ENCODE measurements at places on chromosomes 1 and 21. TPM values are rescaled to one million over a fixed set of nuclear protein-coding genes. Genes with fewer than 3 reads are reported as not detected.
A peak's percentile ranks its signal among the peaks of the same experiment; 100 is the strongest.

The C8B gene
- not detected for total RNA-seq

DNA sequence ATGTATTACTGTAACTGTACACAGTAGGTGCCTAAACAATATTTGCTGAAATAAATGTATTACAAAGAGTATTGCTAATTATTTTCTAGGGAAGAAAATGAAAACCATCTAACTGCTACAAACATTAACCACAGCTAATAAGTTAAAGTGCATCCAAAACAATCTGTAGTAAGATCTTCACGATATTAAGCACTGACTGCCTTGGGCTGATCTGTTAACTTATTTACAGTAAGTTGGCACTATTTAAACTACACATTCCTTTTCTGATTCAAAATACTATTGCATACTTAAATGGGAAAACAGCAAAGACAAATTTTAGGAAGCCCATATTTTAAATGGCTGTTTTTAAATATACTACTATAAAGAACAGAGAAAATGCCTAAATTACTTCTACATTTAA lies 4.5 kb downstream of the EYA3 start:
- H3K27ac ChIP-seq: no peak overlapping the region
- H3K36me3 ChIP-seq: peaks cover 5% of the 10 kb centered on the region
- peaks cover 33% of the 10 kb centered on the region for H3K4me1 ChIP-seq
- no peak overlapping the region for H3K4me3 ChIP-seq
- no peak for DNase-seq

DNA sequence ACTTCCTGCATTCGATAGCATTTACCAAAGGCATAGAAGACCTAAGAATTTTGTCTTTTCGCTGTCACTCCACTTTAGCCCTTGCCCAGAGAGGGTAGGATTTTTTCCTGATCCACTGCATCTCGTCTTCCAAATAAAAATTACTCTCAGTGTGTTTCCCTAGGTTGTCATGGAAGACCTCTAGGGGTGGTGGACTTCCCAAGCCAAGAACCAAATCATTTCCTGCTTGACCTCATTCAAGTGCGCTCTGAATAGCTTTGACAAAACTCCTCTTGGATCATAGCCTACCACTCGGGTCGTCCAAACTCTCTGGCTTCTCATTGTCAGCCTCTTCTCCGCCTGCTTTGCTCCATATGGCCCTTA lies 431 bp upstream of the C1orf52 start:
- DNase-seq: no peak
- no peak overlapping the region for H3K27ac ChIP-seq
- H3K27me3 ChIP-seq: no peaks in the 10 kb centered on the region

GRCh38 chr21:45997495-45998275 lies 16.1 kb downstream of the COL6A1 start:
- no peak overlapping the region for H3K27ac ChIP-seq
- peak; percentile 20 for DNase-seq
- H3K27me3 ChIP-seq: no peaks in the 10 kb centered on the region
- H3K4me1 ChIP-seq: no peaks in the 10 kb centered on the region
- H3K4me3 ChIP-seq: no peak overlapping the region

GRCh38 chr1:58994664-58995063 lies 210.8 kb upstream of the JUN start:
- H3K36me3 ChIP-seq: no peaks in the 10 kb centered on the region
- no peak for DNase-seq
- no peaks in the 10 kb centered on the region for H3K27me3 ChIP-seq
- H3K4me1 ChIP-seq: no peaks in the 10 kb centered on the region
- no peak overlapping the region for H3K27ac ChIP-seq
- no peak overlapping the region for H3K4me3 ChIP-seq

GRCh38 chr1:156499842-156500542 lies 583 bp downstream of the MEF2D start:
- peak; percentile 68 for DNase-seq
- H3K4me1 ChIP-seq: peaks cover 81% of the 10 kb centered on the region
- peak overlapping the region; percentile 94 for H3K27ac ChIP-seq
- no peaks in the 10 kb centered on the region for H3K27me3 ChIP-seq
- peaks cover 3% of the 10 kb centered on the region for H3K36me3 ChIP-seq
- H3K4me3 ChIP-seq: peak overlapping the region; percentile 85

The FYB2 gene
- total RNA-seq: not detected

- DNase-seq: no peak
- no peaks in the 10 kb centered on the region for H3K27me3 ChIP-seq
- H3K27ac ChIP-seq: no peak overlapping the region
- peaks cover 3% of the 10 kb centered on the region for H3K4me1 ChIP-seq
- H3K4me3 ChIP-seq: no peak overlapping the region
These were observed 85.8 kb upstream of the ZNF648 start for GRCh38 chr1:182147136-182147820.

GRCh38 chr1:34982820-34983376 lies 2.2 kb downstream of the TMEM35B start:
- peaks cover 27% of the 10 kb centered on the region for H3K4me1 ChIP-seq
- DNase-seq: no peak
- no peaks in the 10 kb centered on the region for H3K36me3 ChIP-seq
- no peaks in the 10 kb centered on the region for H3K27me3 ChIP-seq

The CD1E gene
- not detected for total RNA-seq

- peak overlapping the region; percentile 73 for H3K27ac ChIP-seq
- no peaks in the 10 kb centered on the region for H3K36me3 ChIP-seq
- peaks cover 63% of the 10 kb centered on the region for H3K4me1 ChIP-seq
- no peaks in the 10 kb centered on the region for H3K27me3 ChIP-seq
These were observed 333.9 kb downstream of the SRGAP2C start for GRCh38 chr1:121518726-121519041.

- no peaks in the 10 kb centered on the region for H3K36me3 ChIP-seq
- no peak overlapping the region for H3K4me3 ChIP-seq
- no peaks in the 10 kb centered on the region for H3K27me3 ChIP-seq
- H3K4me1 ChIP-seq: no peaks in the 10 kb centered on the region
- no peak for DNase-seq
- H3K27ac ChIP-seq: no peak overlapping the region
These were observed 105.9 kb downstream of the KCNK2 start for GRCh38 chr1:215188302-215188950.

The LDLRAD1 gene
- not detected for total RNA-seq

The COL6A2 gene
- total RNA-seq: 25.7 TPM

DNA sequence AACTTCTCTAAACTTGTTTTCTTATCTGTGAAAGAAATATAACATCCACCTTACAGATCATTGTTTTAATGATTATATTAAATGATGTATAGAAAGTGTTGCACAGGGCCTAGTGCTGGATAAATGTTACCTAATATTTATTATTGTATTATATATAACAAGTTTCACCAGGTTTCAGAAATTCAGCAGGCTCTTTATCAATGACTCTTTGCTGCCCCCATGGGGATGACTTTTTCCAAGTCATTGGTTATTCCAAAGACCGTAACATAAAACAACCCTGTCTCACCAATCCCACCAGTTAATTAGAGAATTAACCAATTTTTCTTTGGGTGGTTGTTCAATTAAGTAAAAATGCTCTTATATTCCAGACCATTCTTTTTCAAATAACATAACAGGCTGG lies 7.3 kb upstream of the DEDD start:
- no peak overlapping the region for H3K4me3 ChIP-seq
- H3K36me3 ChIP-seq: no peaks in the 10 kb centered on the region
- H3K27me3 ChIP-seq: no peaks in the 10 kb centered on the region
- no peak overlapping the region for H3K27ac ChIP-seq
- no peaks in the 10 kb centered on the region for H3K4me1 ChIP-seq

GRCh38 chr21:36910581-36911307 lies 55.7 kb downstream of the HLCS start:
- no peak for DNase-seq
- no peaks in the 10 kb centered on the region for H3K27me3 ChIP-seq
- H3K36me3 ChIP-seq: no peaks in the 10 kb centered on the region
- H3K4me3 ChIP-seq: no peak overlapping the region

GRCh38 chr21:46215436-46216131 lies 13.0 kb downstream of the LSS start:
- no peaks in the 10 kb centered on the region for H3K27me3 ChIP-seq
- no peak overlapping the region for H3K27ac ChIP-seq
- H3K36me3 ChIP-seq: no peaks in the 10 kb centered on the region
- no peak overlapping the region for H3K4me3 ChIP-seq
- DNase-seq: no peak
- H3K4me1 ChIP-seq: no peaks in the 10 kb centered on the region

DNA sequence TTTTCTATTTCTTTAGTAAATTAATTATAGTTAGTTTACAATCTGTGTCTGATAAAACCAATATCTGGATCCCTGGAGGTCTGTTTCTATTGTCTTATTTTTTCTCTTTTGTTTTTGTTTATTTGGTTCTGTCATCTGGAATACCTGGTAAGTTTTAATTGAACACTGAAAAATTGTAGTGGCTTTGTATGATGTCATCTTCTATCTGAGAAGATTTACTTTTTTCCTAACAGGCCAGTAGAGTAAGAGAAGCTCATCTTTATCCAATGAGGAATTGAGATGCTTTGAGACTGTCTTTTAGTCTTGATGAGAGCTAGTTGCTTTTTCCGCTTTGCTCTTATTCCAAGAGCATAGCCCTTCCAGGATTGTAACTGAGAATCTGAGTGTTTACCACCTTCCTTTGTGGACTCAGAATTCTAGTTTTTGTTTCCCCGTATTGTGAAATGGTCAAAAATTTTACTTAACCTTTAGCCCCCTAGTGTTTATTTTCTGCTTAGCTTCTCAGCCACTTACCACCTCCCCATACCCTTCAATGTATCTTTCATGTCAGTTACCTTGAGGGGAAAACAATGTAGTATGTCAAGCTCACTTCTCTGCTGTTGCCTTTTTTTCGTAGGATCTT lies 25.0 kb downstream of the PTGFRN start:
- peaks cover 27% of the 10 kb centered on the region for H3K4me1 ChIP-seq
- no peak overlapping the region for H3K4me3 ChIP-seq
- H3K36me3 ChIP-seq: no peaks in the 10 kb centered on the region
- H3K27me3 ChIP-seq: no peaks in the 10 kb centered on the region
- H3K27ac ChIP-seq: no peak overlapping the region

- no peaks in the 10 kb centered on the region for H3K4me1 ChIP-seq
- DNase-seq: no peak
- H3K27me3 ChIP-seq: no peaks in the 10 kb centered on the region
- no peak overlapping the region for H3K4me3 ChIP-seq
- H3K36me3 ChIP-seq: no peaks in the 10 kb centered on the region
These were observed 29.3 kb downstream of the ERG start for GRCh38 chr21:38468989-38469388.

- H3K36me3 ChIP-seq: no peaks in the 10 kb centered on the region
- H3K27ac ChIP-seq: no peak overlapping the region
- no peak for DNase-seq
These were observed 98.9 kb downstream of the PGBD5 start for GRCh38 chr1:230326971-230327891.

GRCh38 chr21:42970946-42971653 lies 3.3 kb upstream of the PKNOX1 start:
- H3K36me3 ChIP-seq: no peaks in the 10 kb centered on the region
- H3K27me3 ChIP-seq: no peaks in the 10 kb centered on the region
- H3K27ac ChIP-seq: no peak overlapping the region
- peaks cover 20% of the 10 kb centered on the region for H3K4me1 ChIP-seq
- DNase-seq: no peak

The DENND2C gene
- total RNA-seq: 0.76 TPM

DNA sequence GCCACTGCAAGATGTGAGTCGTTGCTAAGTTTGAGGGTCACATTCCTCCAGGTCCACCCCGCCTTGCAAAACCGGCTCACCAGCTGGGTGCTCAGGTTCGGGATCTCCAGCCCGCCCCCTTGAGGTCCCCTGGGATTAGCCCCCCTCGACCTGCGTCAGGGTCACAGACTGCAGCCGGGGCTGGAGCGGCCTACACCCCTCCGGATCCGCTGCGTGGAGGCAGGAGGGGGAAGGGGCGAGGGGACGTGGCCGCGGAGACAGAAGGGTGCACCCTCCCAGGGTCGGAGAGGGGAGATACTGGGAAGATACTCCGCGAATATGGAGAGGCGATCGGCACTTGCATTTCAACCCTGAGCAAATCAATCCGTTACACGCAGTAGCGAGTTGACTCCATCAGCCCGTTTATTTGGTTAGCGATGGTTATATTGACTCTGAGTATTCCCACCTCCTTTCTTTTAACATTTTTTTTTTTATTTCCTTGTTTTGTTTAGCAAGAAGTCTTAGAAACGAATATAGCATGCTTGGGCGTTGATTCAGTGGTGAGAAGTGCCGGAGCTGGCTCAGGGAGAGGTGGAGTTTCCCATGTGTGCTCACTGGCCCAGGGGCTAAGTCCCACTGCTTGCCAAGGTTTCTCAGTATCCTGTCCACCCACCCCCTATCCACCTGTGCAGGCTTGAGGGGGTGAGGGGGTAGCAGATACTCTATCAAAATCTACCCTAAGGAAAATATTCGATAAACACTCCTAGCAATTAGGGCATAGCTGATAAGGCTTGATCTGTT lies 997 bp downstream of the IFNAR2 start:
- peak; percentile 18 for DNase-seq
- peaks cover 47% of the 10 kb centered on the region for H3K4me1 ChIP-seq
- no peaks in the 10 kb centered on the region for H3K36me3 ChIP-seq
- H3K27me3 ChIP-seq: no peaks in the 10 kb centered on the region
- H3K27ac ChIP-seq: peak overlapping the region; percentile 86
